NCI-H446 treated with DMSO at 0.1 percent for 48 hours (cell line): ENCODE measurements at places on chromosomes 7 and 10.

DNA sequence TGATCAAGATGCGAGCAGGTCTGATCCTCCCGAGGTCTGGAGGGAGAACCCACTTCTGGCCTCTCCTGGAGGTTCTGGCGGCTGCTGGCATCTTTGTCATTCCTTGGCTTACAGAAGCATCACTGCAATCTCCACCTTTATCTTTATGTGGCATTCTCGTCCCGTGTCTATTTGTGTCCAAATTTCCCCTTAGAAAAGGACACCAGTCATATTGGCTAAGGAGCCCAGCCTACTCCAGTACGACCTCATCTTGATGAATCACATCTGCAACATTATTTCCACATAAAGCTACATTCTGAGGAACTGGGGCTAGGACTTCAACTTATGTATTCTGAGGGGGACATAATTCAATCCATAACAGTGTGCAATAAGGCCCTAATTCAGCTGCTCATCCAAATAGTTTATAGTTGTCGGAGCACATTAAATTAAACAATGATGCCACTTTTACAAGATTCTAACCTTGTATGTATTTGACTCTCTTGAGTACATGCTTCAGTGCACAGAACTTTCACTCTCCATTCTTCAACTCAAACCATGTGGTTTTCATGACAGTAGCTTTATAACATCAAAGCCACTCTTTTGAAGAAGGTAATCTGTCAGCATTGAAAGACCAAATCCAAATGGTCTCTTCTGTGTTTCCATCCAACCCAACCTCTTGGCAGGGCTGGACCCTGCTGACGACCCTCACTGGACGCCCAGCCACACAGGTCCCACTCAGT lies 86.2 kb upstream of the DDC start:
- no peak for DNase-seq

GRCh38 chr7:41890631-41891274 lies 187.9 kb upstream of the INHBA start:
- no peak for DNase-seq

DNA sequence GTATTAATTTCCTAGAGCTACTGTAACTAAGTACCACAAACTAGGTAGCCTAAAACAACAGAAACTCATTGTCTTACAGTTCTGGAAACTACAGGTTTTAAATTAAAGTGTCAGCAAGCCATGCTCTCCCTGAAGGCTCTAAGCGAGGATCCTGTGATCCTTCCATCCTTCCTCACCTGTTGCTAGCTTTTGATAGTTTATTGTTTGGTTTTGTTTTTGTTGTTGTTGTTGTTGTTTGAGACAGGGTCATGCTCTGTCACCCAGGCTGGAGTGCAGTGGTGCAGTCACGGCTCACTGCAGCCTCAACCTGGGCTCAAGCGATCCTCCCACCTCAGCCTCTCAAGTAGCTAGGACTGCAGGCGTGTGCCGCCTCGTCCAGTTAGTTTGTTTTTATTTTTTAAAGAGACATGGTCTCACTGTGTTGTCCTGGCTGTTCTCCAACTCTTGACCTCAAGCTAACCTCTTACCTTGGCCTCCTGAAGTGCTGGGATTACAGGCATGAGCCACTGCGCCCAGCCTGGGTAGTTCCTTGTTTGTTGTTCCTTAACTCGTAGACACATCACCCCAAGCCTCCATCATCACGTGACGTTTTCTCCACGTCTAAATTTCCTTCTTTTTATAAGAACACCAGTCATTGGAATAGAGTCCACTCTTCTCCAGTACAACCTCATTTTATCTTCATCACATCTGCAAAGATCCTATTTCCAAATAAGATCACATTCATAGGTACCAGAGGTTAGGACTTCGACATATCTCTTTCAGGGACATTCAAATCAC lies 109.1 kb downstream of the AKR1D1 start:
- DNase-seq, result no peak

- DNase-seq, result no peak
These were observed 17.9 kb downstream of the CASP7 start for GRCh38 chr10:113697595-113697994.

DNA sequence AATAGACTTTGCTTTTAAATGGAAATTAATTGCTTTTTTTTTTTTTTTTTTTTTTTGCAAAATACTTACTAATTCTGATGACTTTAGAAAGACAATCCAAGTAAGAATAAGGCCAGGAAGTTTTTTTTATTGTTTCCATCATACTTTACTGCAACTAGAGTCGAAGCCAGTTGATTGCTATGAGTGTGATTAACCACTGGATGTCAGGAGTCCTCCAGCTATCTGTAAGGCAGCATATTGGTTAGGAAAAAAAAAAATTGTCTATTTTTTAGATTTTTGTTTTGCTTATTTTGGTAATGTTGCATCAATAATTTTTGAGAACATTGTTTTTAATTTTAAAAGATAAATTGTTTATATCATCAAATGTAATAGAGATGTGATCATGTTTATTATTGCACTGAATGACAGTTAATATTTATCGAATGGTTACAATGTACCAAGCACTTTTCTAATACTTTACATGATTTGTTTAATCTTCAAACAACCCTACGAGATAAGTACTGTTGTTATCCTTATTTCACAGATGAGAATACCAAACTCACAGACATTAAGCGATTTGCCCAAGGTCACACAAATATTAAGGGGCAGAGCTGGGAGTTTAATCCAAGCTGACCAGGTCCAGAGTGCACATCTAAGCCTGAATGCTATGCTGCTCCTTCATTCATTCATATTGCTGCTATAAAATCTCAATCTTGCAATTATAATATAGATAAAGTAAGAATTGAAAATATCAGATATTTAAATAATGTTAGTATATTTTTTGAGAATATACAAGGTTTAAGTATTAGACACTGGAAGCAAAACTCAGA lies 19.9 kb upstream of the LMOD2 start:
- DNase-seq, result no peak

- DNase-seq, result peak; percentile 28
These were observed 710.1 kb upstream of the KCND2 start for GRCh38 chr7:119562839-119563238.
